ENCODE measurements at places on chromosomes 12 and 14. TPM values are rescaled to one million over a fixed set of nuclear protein-coding genes. Genes with fewer than 3 reads are reported as not detected.

- peaks cover 10% of the 10 kb centered on the region for H3K36me3 ChIP-seq
- no peak for DNase-seq
- peaks cover 40% of the 10 kb centered on the region for H3K4me1 ChIP-seq
- peak overlapping the region; percentile 100 for H3K4me3 ChIP-seq
- H3K27ac ChIP-seq = peak overlapping the region; percentile 99
Measured at GRCh38 chr12:70241845-70242244, 1.4 kb upstream of the CNOT2 start.

DNA sequence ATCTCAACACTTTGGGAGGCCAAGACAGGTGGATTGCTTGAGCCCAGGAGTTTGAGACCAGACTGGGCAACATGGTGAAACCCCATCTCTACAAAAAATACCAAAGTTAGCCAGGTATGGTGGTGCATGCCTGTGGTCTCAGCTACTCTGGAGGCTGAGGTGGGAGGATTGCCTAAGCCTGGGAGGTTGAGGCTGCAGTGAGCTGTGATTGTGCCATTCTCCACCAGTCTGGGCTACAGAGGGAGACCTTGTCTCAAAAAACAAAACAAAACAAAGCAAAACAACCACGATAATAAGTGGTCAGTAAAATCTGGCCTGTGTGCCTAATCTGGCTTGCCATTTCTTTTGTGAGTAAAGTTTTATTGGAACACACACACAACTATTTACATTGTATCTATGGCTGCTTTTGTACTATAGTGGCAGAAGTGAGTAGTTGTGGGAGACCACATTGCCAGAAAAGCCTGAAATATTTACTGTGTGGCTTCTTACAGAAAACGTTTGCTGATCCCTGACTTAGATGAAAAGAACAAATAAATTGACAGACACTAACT is 19.4 kb upstream of the KLRG1 start:
- no peaks in the 10 kb centered on the region for H3K4me1 ChIP-seq
- no peak for DNase-seq
- no peak overlapping the region for H3K4me3 ChIP-seq
- no peaks in the 10 kb centered on the region for H3K27me3 ChIP-seq
- no peak overlapping the region for H3K27ac ChIP-seq

Gene CCDC196
- not detected for total RNA-seq

Gene KCNC2
- total RNA-seq = not detected

Gene MAGOHB
- total RNA-seq = 40.9 TPM

Gene GPR84
- not detected for total RNA-seq

GRCh38 chr14:101191101-101191720 is 287.7 kb upstream of the RTL1 start:
- H3K27ac ChIP-seq = no peak overlapping the region
- no peak overlapping the region for H3K4me3 ChIP-seq
- peaks cover 2% of the 10 kb centered on the region for H3K36me3 ChIP-seq
- no peak for DNase-seq

GRCh38 chr12:6766651-6767349 is 637 bp downstream of the PTMS start:
- no peak for DNase-seq
- H3K36me3 ChIP-seq = peaks cover 15% of the 10 kb centered on the region
- H3K4me3 ChIP-seq = peak overlapping the region; percentile 86
- peaks cover 58% of the 10 kb centered on the region for H3K4me1 ChIP-seq
- H3K27me3 ChIP-seq = no peaks in the 10 kb centered on the region

GRCh38 chr14:68172627-68173026 is 353.0 kb downstream of the RAD51B start:
- DNase-seq = no peak
- H3K27me3 ChIP-seq = no peaks in the 10 kb centered on the region
- peaks cover 30% of the 10 kb centered on the region for H3K4me1 ChIP-seq
- no peak overlapping the region for H3K4me3 ChIP-seq
- H3K27ac ChIP-seq = no peak overlapping the region
- no peaks in the 10 kb centered on the region for H3K36me3 ChIP-seq

DNA sequence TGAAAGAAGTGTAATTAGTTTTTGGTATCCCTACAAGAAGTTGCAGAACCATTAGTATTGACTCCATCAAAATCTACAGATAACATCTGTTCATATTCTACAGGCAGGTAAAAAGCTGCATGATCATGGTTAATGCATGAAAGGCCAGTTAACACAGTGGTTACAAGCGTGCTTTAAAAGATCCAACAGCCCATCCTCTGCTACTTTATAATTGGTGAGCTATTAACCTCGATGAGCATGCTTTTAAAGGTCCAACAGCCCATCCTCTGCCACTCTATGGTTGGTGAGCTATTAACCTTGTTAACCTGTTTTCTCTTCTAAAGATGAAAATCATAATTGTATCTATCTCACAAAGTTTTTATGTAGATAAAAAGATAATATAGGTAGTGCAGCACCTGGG is 289.3 kb downstream of the DUSP6 start:
- no peak overlapping the region for H3K4me3 ChIP-seq
- no peak for DNase-seq
- H3K4me1 ChIP-seq = peaks cover 18% of the 10 kb centered on the region
- no peaks in the 10 kb centered on the region for H3K36me3 ChIP-seq

GRCh38 chr12:1924996-1925683 is 6.7 kb upstream of the CACNA2D4 start:
- H3K36me3 ChIP-seq = peaks cover 1% of the 10 kb centered on the region
- no peak overlapping the region for H3K4me3 ChIP-seq
- peaks cover 31% of the 10 kb centered on the region for H3K4me1 ChIP-seq

Gene MSI1
- 2.6 TPM for total RNA-seq

DNA sequence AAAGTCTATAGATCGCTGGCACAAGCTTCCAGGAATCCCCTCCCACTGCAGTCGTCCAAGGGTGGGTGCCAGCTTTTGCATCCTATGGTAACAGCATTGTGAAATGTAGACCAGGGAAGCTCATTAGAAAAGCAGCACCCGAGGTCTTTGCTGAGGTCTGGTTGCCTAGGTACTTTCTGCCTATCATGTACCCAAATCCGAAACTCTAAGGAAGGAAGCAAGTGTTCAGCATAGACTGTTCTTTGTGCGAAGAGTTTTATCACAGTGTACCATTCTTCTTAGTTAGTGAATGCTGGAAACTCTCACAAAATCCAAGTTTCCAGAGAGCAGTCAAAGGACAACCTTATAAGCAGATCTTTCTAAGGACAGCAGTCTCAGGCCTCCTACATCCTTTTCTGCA is 1532.7 kb upstream of the TMEM132C start:
- no peak overlapping the region for H3K27ac ChIP-seq
- H3K27me3 ChIP-seq = no peaks in the 10 kb centered on the region
- DNase-seq = no peak
- H3K4me1 ChIP-seq = no peaks in the 10 kb centered on the region

GRCh38 chr14:84351646-84352045 is 1178.3 kb upstream of the FLRT2 start:
- H3K36me3 ChIP-seq = peaks cover 5% of the 10 kb centered on the region

Gene MYH6
- not detected for total RNA-seq

Gene PROX2
- total RNA-seq = not detected

Gene TMEM179
- 1.2 TPM for total RNA-seq

GRCh38 chr12:48334808-48335207 is 15.9 kb downstream of the ZNF641 start:
- peaks cover 3% of the 10 kb centered on the region for H3K27me3 ChIP-seq
- no peaks in the 10 kb centered on the region for H3K4me1 ChIP-seq
- no peak overlapping the region for H3K27ac ChIP-seq
- H3K4me3 ChIP-seq = no peak overlapping the region

DNA sequence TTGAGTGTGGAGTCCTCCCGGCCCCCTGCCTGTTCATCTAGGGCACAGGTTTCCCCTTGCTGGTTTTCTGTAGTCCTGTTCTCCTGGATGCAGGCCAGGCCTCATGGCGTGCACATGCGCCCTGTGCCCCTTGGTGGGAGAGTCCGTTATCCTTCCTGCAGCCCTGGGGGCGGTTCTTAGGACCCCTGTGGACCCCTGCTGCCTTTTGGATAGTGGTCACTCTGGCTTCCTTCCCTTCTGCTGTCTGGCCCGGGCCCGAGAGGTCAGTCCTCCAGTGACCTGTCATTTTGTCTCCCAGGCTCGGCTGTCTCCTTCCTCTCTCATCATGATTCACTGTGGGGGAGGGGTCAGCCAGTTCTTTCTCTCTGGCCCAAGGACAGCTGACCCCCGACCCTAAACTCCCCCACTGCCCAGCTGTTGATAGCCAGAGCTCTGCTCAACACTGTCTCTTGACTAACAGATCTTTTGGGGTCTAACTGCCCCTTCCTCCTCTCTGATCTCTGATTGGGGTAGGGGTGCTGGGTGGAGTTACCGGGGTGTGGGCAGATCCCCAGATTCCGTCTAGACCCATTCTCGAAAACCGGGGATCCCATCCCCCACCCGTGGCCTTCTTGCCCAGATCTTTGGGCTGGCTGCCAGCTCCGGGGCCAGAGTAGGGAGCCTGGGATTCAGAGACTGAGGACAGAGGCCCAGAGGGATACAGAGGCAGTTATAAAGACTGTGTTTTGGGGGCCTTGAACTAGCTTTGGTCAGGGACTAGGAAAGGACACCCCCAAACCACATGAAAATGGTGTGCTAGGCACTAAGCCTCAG is 7.0 kb downstream of the CCND2 start:
- H3K36me3 ChIP-seq = peaks cover 50% of the 10 kb centered on the region
- peaks cover 14% of the 10 kb centered on the region for H3K27me3 ChIP-seq
- H3K4me3 ChIP-seq = no peak overlapping the region

Gene PIWIL1
- total RNA-seq = not detected

- H3K4me1 ChIP-seq = no peaks in the 10 kb centered on the region
- DNase-seq = no peak
- H3K27ac ChIP-seq = no peak overlapping the region
- peaks cover 4% of the 10 kb centered on the region for H3K36me3 ChIP-seq
- H3K27me3 ChIP-seq = no peaks in the 10 kb centered on the region
- H3K4me3 ChIP-seq = no peak overlapping the region
Measured at GRCh38 chr14:59395672-59396071, 69.5 kb downstream of the GPR135 start.

Gene PDE6H
- total RNA-seq = not detected

DNA sequence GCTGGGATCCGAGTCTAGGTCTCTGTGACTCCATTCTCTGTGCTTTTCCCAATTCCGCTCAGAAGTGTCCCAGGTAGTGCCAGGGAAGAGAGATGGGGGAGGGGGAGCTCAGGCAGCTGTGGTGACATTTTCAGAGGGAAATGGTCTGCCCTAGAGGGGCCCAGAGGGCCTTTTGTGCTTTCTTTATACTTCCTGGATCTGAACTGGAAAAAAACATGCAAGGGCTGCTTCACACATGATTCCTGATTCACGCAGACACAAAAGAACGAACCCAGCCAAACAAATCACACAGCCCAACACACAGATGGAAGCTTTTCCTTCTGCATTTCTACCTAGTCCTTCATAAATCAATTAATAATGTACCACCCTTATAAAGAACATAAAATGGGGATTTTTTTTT is 26.5 kb downstream of the GPR68 start:
- DNase-seq = no peak
- H3K27ac ChIP-seq = no peak overlapping the region
- no peak overlapping the region for H3K4me3 ChIP-seq
- H3K4me1 ChIP-seq = no peaks in the 10 kb centered on the region
- peaks cover 6% of the 10 kb centered on the region for H3K36me3 ChIP-seq

Gene LBHD2
- total RNA-seq = not detected

- H3K27ac ChIP-seq = no peak overlapping the region
- DNase-seq = no peak
- no peaks in the 10 kb centered on the region for H3K36me3 ChIP-seq
- no peak overlapping the region for H3K4me3 ChIP-seq
Measured at GRCh38 chr14:86072116-86072894, 542.4 kb downstream of the FLRT2 start.

DNA sequence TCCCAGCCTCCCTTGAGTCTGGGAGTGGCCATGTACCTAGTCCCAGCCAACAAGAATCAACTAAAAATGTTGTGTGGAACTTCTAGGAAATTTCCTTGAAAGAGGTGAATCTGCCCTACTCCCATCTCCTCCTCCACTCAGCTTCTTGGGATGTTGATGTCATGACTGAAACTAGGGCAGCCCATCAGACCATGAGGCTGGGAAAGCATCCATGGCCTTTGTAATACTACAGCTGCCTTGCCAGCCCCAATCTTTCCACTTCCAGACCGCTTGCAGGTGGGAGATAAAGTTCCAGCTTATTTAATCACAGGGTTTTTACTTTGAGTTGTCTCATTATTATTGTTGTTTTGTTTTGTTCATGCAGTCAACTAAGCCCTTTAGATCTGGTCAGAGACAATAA is 170.3 kb upstream of the LMNTD1 start:
- no peaks in the 10 kb centered on the region for H3K27me3 ChIP-seq
- H3K27ac ChIP-seq = no peak overlapping the region
- H3K4me1 ChIP-seq = peaks cover 3% of the 10 kb centered on the region
- no peak for DNase-seq

DNA sequence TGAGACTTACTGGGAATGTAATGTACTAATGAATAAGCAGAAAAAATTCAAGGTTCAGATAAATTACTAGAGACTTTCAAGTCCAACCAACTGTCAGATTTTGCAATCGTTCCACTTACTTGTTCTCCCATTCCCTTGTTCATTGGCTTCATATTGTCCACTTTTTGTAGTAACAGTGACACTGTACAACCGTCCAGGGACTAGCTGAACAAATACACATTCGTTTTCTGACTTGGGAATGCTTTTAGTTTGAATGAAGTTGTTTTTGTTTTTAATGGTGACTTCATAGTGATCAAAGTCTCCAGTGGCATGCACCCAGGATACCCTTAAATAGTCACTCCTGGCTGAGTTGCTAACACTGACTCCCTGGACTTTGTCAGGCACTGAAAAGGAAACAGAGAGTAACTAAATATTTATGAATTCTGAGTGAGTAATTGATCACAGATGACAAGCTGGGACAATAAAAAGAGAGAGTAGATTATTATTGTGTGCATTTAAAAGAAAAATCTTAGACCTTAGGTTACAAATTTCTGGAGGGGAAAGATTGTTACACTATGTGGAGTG is 65.4 kb downstream of the PTPRB start:
- DNase-seq = no peak
- H3K4me3 ChIP-seq = no peak overlapping the region
- no peaks in the 10 kb centered on the region for H3K27me3 ChIP-seq
- H3K4me1 ChIP-seq = peaks cover 3% of the 10 kb centered on the region
- H3K27ac ChIP-seq = no peak overlapping the region

- no peaks in the 10 kb centered on the region for H3K27me3 ChIP-seq
- no peak overlapping the region for H3K27ac ChIP-seq
- no peak overlapping the region for H3K4me3 ChIP-seq
- DNase-seq = no peak
- H3K36me3 ChIP-seq = peaks cover 19% of the 10 kb centered on the region
- peaks cover 34% of the 10 kb centered on the region for H3K4me1 ChIP-seq
Measured at GRCh38 chr12:1646569-1647284, 17.7 kb downstream of the WNT5B start.

DNA sequence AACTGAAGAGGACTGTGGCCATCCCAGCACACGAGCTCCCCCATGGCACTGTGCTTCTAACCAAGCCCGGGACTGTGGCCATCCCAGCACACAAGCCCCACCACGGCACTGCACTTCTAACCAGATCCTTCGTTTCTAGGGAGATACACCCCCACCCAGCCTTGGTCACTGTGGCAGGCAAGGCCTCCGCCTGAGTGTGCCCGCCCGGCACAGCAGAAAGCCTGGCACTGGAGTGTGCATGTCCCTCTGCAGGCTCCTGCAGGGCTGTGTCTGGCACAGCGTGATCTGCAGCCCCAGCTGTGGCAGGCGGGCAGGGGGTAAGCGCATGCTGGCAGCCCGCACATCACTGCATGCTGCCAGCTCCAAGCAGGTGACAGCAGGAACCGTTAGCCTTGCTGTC is 49.8 kb downstream of the CCDC85C start:
- peaks cover 1% of the 10 kb centered on the region for H3K4me1 ChIP-seq
- H3K36me3 ChIP-seq = no peaks in the 10 kb centered on the region
- H3K27me3 ChIP-seq = no peaks in the 10 kb centered on the region

Gene TAS2R30
- 1.2 TPM for total RNA-seq

GRCh38 chr12:57535764-57536596 is 11.0 kb downstream of the DCTN2 start:
- DNase-seq = no peak
- H3K36me3 ChIP-seq = peaks cover 35% of the 10 kb centered on the region
- peak overlapping the region; percentile 42 for H3K27ac ChIP-seq
- no peak overlapping the region for H3K4me3 ChIP-seq

All from chondrocyte (in vitro differentiated cells).